ENCODE measurements at places on chromosomes 1 and 21. TPM values are rescaled to one million over a fixed set of nuclear protein-coding genes. Genes with fewer than 3 reads are reported as not detected.

- no peak for DNase-seq
These were observed 19.2 kb upstream of the B3GALT5 start for GRCh38 chr21:39593522-39593921.

Gene AQP10
- total RNA-seq, result 0.37 TPM

DNA sequence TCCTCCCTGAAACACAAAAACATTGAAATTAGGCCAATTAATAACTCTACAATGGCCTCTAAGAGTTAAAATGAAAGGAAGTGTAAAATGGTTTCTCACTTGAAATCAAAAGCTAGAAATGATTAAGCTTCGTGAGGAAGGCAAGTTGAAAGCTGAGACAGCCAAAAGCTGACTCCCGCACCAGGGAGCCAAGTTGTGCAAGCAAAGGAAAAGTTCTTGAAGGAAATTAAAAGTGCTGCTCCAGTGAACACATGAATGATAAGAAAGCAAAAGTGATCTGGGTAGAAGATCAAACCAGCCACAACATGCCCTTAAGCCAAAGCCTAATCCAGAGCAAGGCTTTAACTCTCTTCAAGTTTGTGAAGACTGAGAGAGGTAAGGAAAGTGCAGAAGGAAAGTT lies 22.8 kb downstream of the CYYR1 start:
- DNase-seq, result no peak

DNA sequence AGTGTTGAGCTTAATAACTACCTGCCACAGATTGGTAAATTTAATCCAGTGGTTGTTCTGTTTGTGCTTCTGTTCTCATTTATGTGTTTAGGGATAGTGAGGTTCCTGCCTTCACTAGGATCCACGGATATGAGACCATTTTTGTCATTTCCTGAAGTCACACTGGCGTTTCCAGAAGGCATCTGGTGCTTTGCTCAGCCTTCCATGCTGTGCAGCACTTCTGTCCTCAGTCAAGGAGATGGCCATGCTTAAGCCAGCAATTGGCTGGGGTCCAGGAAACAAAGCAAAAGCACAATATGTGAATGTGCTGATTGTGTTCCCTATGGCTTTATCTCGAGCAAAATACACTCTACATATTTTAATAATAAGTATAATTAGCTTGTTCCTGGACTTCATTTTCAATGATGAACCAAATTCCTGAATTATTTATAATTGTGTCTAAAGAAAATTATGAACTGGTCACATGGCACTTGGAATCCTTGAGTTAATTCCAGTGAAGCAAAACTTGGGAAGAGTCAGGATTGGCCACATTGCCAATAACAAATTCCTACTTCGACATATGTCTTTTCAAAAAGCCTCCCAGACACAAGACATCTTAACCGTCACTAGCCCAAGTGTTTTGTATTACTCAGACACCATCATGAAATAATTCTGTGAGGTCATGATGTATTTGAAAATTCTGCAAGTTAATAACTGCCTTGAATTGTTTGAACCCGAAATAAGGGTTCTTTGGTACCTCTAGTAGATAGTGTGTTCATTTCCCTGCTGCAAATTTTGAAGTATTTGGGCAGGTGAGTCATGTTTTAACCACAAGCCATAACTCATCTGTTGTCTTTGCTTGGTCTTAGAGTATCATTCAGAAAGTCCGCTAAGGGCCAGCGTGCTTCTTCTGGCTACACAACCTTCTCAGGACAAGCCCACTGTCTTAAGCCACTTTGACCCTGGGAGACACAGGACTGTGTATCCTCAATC lies 412.4 kb downstream of the DISC1 start:
- DNase-seq, result no peak

Gene RPF1
- total RNA-seq, result 45.6 TPM

- no peak for DNase-seq
These were observed 1031.6 kb downstream of the KCNT2 start for GRCh38 chr1:195576641-195577040.

GRCh38 chr1:168980180-168980579 lies 126.3 kb upstream of the ATP1B1 start:
- no peak for DNase-seq

Gene COL9A2
- total RNA-seq, result 15.6 TPM

Gene FNDC10
- 1.9 TPM for total RNA-seq

GRCh38 chr1:222387007-222387814 lies 160.7 kb downstream of the HHIPL2 start:
- no peak for DNase-seq

- no peak for DNase-seq
These were observed 76.9 kb upstream of the KAZN start for GRCh38 chr1:14521622-14522021.

- DNase-seq, result no peak
These were observed 33.9 kb downstream of the TMEM63A start for GRCh38 chr1:225848030-225848955.

- DNase-seq, result no peak
These were observed 101.7 kb upstream of the COG2 start for GRCh38 chr1:230540421-230541155.

DNA sequence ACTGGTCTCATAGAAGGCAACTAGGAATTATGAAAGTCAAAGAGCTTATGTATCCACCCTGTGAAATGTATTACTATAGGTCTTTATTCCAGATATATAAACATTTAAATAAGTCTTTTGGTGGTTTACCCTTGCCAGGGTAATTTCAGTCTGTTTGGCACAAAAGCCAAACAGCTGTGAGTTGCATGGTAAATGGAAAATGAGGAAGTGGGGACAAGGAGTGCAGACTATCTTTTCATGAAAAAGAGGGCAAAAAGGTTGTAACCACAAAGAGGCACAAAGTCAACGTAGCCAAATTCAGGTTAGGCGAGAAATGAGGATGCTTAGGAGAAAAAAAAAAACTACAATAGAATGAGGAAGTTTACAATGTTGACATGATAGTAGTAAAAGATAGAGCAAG lies 492.3 kb upstream of the PRMT6 start:
- no peak for DNase-seq

- DNase-seq, result no peak
These were observed 203.4 kb downstream of the TNR start for GRCh38 chr1:175539986-175540385.

GRCh38 chr1:108154314-108154713 lies 45.8 kb downstream of the SLC25A24 start:
- no peak for DNase-seq

DNA sequence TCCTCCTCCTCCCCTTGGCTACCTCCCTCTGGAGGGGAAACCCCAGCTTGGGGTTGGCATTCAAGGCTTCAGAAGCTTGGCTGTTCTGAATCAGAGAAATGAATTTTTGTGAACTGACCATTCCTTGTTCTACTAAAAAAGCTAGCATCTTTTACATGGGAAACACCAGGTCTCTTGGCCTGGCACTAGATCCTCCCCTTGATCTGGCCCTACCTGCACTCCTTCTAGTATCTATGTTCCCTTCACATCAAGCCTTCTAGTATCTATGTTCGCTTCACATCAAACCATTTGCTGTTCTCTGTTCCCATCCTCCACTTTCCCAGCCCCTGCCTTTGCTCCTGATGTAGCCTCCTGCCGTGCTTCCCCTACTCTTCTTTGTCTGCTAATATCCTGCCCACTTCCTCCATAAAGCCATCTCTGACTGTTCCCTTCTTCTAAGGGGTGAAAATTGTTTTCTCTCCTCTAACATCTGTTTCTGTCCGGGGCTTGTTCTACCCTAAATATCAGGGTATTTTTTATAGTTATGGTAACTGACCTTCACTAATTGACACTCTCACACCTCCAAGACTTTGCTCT lies 25.8 kb downstream of the FAM151A start:
- no peak for DNase-seq

DNA sequence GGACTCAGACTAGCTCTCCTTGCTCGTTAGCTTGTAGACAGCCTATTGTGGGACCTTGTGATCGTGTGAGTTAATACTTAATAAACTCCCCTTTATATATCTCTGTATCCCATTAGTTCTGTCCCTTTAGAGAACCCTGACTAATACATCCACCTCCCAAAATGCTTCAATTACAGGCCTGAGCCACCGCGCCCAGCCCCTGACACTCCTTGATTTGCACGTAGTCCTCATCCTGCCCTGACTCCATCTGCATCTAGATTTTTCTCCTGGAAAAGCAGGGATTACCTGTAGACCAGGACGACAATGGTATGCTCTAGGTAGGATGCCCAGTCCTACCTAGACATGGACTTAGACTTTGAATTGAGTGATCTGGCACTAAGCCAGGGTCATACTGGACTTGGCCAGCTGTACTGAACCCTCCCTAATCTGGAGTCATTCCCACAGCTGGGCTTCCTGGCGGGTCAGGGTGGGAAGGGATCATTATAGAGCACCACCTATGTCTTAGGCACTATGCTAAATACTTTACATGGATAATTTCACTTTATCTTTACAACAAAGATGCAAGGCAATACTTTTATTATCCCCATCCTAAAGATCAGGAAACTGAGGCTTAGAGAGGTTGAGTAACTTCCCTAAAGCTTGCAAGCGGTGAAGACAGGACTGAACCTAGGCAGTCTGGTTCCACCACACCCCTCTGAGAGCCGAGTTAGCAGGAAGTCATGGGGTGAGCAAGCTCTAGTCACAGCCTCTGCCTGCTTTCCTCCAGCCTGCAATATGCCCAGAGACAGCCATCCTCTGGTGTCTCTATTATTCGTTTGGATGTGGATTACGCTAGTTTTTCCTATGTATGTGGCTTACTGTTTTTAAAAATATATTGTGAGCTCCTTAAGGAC lies 89.4 kb downstream of the DTL start:
- DNase-seq, result no peak

- DNase-seq, result no peak
These were observed 28.9 kb upstream of the EPB41 start for GRCh38 chr1:28885472-28885877.

Gene GJA8
- total RNA-seq, result not detected

Gene PDZK1IP1
- 2.8 TPM for total RNA-seq

Gene NFASC
- 11.2 TPM for total RNA-seq

DNA sequence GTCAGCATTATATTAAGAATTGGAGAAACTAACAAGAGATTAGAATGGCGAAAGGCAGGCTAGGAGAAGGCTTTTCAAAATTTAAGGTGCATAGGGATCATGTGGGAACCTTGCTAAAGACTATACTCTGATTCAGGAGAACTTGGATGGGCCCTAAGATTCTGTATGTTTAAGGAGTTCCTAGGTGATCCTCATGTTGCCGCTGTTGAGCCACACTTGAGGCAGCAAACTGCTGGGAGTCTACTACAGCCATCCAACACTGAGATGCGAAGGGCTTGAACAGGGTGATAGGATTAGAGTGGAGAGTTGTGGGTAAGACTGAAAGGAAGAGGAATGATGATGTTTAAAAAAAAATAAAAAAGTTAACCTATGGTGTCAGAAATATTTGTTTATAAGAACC lies 1013.2 kb downstream of the MRPL39 start:
- no peak for DNase-seq

Gene RPL11
- 1,131 TPM for total RNA-seq

GRCh38 chr1:67031121-67031858 lies 22.7 kb downstream of the SLC35D1 start:
- no peak for DNase-seq

DNA sequence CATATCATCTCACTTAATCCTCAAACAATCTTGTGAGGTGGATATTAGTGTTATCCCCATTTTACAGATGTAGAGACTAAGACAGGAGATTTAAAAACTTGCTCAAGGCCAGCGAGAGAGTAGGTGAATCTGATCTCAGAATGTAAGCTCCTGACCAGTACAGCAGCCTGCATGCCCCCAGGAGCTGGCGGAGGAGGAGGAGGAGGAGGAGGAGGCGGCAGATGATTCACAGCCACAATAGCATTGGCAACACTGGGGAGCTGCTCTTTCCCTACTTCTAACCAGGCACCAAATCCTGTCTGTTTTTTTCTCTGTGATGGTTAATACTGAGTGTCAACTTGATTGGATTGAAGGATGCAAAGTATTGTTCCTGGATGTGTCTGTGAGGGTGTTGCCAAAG lies 243.2 kb downstream of the ATG4C start:
- DNase-seq, result no peak

GRCh38 chr1:22221233-22221780 lies 78.4 kb upstream of the WNT4 start:
- DNase-seq, result no peak

DNA sequence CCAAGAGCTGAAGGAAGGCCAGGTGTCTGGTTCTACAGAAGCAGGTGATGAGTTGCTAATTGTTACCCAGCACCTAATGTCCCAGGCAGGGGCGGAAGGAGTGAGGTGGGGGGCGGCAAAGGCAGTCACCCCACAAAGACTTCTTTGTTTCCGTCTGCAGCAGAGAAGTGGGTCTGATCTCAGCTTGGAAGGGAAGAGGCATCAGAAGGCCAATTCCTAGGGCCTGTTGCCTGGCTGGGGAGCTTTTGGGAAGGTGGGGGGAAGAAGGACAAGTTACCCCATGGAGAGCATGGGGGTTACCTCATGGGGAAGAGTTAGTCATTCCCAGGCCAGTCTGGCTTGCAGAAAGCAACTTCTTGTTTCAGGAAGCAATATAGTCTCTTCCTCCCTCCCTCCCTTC lies 10.9 kb downstream of the IGSF21 start:
- no peak for DNase-seq

Gene TPTE
- not detected for total RNA-seq

DNA sequence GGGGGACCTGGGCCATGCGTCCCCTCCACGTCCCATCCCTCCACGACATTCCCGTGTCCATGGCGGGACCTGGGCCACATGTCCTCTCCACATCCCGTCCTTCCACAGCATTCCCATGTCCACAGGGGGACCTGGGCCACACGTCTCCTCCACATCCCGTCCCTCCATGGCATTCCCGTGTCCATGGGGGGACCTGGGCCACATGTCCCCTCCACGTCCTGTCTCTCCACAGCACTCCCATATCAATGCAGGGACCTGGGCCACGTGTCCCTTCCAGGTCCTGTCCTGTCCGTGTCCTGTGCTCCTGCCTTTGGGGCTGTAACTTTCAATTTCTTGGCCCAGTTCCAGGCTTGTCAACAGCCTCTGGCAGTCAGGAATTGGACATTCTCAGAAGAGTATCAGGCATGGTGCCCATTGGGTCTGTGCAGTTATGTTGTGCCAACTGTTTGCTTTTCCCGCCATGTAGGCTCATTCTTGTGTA lies 47.1 kb downstream of the WNT9A start:
- DNase-seq, result no peak

DNA sequence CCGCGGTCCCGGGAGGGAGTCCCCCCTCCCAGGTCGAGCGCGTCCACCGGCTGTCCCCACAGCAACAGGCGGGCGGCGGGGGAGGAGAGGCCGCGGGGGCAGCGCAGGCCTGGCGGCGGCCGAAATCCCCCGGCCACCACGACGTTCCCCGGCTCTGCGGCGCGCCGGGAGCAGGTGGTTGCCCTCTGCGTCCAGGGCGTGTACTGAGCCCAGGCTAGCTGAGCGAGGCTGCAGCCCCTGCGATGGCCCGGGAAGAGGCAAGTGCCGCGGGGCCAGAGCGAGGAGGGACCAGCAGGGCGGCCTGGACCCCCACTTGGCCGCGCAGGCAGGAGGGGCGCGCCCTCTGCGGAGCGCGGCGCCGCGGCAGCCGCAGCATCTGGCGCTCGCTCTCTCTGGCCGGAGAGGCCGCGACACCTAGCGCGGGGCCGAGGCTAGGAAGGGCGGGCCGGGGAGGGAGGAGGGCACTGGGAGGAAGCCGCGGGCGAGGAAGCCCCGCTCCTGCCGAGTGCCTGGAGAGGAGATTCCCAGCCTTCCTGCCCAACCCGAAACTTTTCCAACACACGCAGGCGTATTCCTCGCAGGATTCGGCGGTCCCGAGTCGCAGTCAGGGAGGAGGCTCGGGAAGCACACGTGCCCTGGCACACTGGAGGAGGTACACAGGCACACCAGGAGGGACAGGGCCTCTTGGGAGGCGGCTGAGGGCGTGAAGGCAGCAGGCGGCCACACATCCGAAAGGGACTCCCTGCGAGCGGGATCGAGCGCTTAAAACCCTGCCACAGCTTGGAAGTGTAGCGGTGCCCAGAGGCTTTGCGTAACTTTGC lies 4.9 kb upstream of the PROX1 start:
- no peak for DNase-seq
